LHCN-M2 (cell line): ENCODE measurements at places on chromosomes 1 and 21. TPM values are rescaled to one million over a fixed set of nuclear protein-coding genes. Genes with fewer than 3 reads are reported as not detected.

- DNase-seq: no peak
Measured at GRCh38 chr1:182677397-182678098, 6.8 kb downstream of the RGS8 start.

DNA sequence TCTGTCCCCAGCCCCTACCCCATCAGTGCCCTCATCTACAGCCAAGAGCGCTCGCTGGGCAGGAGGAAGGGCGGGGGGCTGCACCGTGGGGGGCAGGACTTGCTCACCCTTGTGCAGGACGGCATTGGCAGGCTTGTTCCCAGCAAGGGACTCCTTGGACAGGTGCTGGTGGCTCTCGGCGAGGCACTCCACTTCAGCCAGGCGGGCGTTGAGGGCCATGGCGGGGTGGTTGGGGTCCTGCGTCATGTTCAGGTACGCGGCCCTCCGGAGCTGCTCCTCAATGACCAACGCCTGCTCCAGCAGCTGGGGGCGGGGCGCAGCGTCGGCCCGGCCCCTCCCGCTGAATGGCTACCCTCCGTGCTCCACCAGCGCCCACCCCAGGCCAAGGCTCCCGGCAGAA is 64.0 kb downstream of the KCNAB2 start:
- no peak for DNase-seq

GRCh38 chr1:225290244-225290643 is 137.6 kb downstream of the LBR start:
- DNase-seq: no peak

GRCh38 chr1:247357052-247357780 is 25.5 kb upstream of the ZNF496 start:
- DNase-seq: peak; percentile 24

MAB21L3 gene
- 0.06 TPM in 1 of 2 replicates, not detected in the other for total RNA-seq

CTPS1 gene
- total RNA-seq: 46.2 and 55.1 TPM in 2 replicates

TTC39A gene
- total RNA-seq: not detected in 2 replicates

GBP1 gene
- total RNA-seq: 34.9 and 37.7 TPM in 2 replicates

DNA sequence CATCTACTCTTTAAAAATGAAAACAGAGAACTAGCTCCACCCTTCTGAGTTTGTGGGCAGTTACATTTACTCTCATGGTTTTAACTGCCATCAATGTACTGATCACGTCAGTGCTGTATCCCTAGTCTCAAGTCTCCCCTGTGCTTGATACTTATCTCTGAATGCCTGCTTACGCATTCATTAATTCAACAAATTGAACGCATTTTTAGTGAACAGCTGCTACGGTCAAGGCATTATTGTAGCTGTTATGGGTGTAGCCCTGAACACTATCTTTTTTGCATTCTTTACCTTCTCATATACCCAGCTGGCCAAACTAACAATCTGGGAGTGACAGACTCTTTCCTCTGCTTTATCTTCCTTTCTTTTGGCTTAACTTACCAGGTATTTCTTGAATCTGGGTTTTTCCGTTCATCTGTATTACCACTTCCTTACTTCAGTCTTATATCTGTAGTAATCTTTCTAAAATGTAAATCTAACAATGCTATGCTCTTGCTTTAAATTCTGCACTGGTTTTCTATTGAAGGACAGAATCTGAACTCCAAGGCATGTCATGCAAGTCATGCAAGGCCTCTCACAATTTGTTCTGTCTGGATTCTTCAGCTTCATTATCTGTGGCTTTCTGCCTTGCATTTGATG is 33.3 kb downstream of the SMG7 start:
- DNase-seq: no peak

DNA sequence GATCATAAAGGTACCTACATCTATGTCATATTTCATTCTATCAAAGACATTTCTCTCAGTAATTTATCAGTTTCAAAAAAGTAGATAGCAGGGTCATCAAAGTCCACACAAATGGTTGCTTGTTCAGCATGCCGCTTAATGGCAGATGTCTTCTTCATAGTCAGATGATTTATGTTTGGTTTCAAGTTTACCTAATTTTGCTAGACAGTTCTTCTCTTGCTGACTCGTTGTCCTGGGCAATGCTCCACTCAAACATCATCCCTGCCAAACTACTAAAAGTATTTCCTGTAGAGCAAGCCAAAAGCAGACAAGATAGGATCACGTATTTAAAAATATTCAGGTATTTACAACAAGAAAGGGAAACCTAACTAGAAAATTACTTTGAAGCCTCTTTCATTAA is 13.6 kb downstream of the NUP210L start:
- no peak for DNase-seq

GRCh38 chr1:201563406-201563780 is 24.5 kb downstream of the NAV1 start:
- DNase-seq: no peak

DNA sequence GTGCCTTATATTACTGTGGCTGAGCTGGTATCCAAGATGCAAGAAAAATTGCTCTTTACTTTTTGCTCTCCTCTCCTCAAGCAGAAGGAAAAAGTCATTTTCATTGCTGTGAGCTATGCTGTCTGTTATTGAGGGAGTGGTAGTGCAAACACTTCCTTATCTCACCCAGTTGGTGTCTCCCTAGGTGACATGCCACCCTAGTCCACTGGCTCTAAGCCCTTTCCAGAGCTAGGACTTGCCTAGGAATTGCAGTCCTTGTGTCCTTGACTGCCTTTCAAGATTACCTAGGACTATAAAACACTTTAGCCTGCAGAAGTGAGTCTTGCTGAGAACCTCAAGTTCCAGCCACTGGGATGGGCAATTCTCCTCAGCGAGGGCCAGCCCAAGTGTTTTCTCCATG is 458.3 kb downstream of the MRPL39 start:
- no peak for DNase-seq

- no peak for DNase-seq
Measured at GRCh38 chr1:40184193-40184592, 23.0 kb downstream of the RLF start.

TINAGL1 gene
- 0.19 TPM in 1 of 2 replicates, not detected in the other for total RNA-seq

DNA sequence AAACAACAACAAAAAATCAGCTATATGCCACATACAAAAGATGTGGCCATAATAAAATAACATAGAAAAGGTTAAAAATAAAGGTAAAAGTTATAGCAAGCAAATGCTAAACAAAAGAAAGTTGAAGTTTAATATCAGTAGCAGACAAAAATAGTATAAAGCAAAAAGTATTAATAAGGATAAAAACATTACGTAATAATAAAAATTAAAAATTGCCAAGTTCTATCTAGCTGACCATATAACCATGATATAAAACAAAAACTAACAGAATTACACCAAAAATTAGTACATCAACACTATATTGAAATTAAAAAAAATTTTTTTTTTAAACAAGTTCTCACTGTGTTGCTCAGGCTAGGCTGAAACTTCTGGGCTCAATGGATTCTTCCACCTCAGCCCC is 15.5 kb upstream of the SMG7 start:
- DNase-seq: no peak
